ENCODE measurements at places on chromosomes 12 and 14.

- DNase-seq: no peak
Observed at GRCh38 chr14:74179856-74180255, 59.4 kb upstream of the VSX2 start.

DNA sequence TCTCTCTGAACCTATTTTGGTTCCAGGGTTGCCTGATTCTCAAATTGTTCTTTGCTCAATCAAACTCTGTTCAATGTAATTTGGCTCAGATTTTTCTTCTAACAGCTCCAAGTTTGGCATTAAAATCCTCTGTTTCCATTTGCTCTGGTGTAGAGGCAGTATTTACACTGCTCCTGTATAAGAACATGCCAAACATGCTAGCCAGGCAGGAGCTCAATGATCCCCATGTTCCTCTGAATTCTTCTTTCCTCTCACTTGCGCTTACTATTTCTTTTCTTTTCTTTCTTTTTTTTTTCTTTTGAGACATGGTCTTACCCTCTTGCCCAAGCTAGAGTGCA lies 17.2 kb downstream of the SDR9C7 start:
- DNase-seq: no peak

GRCh38 chr12:124734224-124734788 lies 129.4 kb downstream of the SCARB1 start:
- DNase-seq: no peak

GRCh38 chr14:34368115-34368970 lies 93.7 kb downstream of the SPTSSA start:
- no peak for DNase-seq

DNA sequence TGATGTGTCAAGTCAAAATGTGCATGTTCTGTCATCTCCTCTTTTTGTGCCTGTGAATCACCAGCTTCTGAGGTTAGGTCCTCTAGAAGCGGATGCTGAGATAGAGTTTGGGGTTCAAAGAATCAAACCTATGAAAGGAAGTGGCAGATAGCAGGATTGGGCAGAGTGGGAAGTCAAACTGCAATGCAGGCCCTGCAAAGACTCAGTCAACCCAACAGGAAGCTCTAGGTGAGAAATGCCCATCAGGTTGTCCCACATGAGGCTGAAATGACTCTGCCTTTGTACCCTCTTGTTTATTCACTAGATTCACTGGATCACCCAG lies 4.5 kb upstream of the MIA2 start:
- DNase-seq: peak; percentile 16

DNA sequence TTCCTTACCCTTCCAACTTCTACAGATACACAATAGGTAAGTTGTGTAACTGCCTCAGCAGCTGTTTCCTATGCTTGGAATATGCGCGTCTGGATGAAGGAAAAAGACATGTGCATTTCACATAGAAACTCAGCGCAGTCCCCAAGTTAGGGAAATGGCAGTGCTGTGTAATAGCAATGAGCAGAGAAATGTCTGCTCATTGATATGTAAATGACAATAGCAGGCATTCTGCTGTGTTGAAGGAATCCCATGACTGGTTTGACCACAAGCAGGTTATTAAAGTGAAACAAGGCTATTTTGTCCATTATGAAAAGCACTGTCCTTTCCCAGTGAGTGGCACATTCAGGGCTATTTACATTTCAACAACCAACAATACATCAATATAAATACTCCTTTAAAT lies 106.6 kb downstream of the BTG1 start:
- no peak for DNase-seq

- no peak for DNase-seq
Observed at GRCh38 chr12:115423546-115423987, 739.6 kb upstream of the TBX3 start.

GRCh38 chr14:100322138-100322957 lies 791 bp upstream of the SLC25A47 start:
- no peak for DNase-seq

GRCh38 chr12:108400900-108401480 lies 61.9 kb upstream of the CMKLR1 start:
- no peak for DNase-seq

DNA sequence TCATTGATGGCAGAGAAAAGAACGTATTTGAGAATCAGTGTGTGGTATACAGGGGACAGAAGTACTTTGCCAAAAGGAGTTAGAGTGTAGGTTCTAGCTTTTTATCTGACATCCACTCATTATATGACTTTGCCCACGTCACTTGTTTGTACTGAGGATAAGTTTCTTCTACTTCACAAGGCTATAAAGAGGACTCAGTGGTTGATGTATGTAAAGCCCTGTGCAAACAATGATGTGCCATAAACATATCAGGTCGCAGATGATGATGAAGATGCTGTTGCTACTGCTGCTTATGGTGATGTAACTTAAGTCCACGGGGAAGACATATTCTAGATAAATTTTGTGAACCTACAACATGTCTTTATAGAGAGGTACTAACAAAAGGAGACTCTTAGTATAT lies 66.3 kb downstream of the TRHDE start:
- no peak for DNase-seq

DNA sequence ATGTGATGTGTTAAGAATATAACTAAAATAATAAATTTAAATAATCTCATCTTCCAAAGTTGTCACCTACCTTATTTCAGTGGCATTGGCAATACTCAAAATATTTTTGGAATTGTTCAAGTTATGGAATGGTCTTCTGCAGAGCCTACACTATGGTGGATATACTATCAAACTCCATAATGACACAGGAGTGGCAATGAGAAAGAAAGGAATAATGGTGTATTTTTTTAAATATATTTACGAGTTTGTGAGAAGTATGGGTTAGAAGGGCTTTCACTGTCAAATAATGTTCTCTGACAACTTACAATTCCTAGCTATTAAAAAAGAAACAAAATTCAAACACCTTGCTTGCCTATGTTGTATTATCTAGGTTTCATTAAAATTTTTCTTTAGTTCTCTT lies 38.1 kb downstream of the HEATR5A start:
- DNase-seq: no peak

DNA sequence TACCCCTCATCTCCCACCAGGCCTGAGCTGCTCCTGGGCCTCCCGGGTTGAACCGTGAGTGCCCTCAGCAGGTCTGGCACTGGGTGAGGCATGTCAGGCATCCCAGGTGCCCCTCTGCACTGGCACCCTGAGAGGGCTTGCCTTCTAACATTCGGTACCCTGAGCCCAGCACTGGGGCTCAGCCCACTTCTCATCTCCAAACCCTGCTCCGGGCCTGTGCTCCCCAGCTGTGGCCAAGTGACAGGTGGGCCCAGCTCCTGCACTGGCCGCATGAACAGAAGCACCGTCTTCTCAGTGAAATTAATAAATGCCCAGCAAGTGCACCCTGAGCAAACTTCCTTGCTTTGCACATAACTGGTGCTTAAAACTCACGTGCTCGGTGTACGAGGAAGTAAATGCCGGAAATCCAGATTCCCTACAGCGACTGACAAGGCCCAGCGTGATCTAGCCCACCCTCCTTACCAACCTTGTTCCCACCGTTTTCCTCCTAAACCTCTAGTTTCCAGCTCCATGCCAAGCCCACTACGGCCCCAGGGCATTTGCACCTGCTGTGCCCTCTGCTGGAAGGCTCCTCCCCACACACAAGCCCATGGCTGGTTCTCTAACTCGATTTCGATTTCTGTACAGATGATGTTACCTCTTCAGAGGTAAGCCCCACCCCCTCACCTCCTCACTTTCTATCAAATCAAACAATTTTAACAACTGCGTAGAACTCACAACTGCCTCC lies 115.2 kb upstream of the NCOR2 start:
- DNase-seq: no peak

DNA sequence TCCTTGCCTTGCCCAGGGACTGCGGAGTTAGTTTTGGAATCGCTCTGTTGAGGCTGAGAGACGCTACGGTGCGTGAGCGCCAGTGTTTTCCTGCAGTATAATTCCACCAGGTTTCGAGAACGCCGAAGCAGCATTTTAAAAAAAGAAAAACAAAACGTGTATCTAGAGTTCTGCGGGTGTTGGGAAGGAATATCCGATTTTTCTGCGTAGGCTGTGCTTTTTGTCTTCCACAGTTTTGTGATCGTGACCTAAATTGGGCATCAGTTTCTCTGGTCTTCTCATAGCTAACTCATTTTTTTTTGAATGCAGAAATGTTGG lies 778 bp downstream of the DNM1L start:
- no peak for DNase-seq

DNA sequence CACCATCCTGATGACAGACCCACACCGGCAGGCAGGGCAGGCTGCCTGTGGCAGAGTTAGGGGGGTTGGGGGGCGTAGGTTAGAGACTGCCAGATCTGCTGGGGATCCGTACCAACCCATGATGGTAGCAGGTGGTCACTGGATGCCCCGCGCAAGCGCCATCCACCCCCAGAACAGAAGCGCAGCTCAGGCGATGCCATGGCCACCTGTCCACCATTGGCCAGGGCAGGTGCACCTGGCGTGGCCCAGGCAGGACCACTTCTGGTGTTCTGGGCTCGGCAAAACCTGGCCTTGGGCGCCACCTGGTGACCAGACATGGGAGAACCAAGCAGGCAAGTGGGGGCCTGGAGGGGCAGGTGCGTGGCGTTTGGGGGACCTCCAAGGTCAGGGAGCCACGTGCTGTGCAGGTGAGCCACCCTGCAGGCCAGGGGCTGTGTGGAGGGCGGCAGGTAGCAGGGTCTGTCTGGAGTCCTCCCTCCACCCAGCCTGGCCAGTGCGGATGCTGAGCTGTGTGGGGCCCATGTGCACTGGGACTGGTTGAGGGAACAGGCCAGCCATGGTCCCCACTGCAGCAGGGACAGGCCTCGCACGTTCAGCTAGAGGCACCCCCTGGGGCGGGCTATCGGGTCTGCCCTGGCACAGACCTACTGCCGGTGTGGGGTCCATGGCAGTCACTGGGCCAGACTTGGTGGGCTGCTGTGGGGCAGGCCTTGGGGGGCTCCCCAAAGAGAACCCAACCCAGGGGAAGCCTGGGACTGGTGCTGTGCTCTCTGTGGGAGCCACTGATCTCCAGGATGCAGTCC lies 15.6 kb downstream of the BAG5 start:
- peak; percentile 75 for DNase-seq

- DNase-seq: no peak
Observed at GRCh38 chr14:98802044-98802443, 470.0 kb downstream of the BCL11B start.

DNA sequence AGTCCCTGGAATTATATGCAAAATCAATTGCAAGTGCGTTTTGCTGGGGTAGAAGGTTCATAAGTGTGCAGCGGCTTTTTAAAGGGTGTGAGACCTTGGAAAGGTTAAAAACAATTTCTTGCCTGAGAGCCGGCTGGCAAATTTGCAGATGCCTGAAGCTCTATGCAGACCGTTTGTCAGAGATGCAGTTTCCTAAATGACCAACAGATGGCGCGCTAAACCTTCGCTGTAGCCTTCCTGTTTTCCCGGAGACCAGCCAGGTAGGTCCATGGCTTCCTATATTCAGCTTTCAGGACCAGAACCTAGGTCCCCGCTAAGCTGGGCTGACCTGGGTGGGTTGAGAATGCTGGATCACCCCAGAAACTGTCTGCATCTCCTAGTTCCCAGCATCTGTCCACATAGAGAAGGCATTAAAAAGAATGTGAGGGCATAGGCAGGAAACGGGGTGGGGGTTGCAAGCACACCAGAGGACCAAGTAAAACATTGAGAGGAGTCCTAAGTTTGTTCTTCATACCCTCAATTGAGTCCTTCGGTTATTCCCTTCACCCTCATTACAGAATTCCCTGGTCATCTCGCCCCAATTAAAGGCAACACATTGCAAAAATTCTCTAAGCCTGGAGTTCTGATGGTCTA lies 5.7 kb upstream of the NOS1 start:
- DNase-seq: no peak

DNA sequence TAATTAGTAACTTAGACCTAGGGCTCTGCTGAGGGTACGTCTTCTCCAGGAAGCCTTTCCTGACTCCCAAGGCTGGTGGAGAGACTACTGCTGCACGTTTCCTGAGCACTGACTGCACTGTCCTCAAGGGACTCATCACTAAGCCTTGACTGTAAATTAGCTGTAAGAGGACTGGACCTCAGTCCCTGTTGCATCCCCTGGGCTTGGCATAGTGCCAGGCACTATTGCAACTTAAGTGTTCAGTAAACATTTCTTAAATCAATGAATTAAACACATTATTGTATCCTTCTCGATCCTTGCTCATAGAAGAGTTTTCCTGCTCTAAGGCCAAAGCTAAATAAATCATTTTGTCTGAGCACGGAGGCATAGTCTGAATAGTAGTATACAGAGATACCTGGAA lies 31.9 kb upstream of the IFNG-AS1 start:
- DNase-seq: no peak

GRCh38 chr12:31951008-31951407 lies 8.2 kb upstream of the RESF1 start:
- no peak for DNase-seq

- no peak for DNase-seq
Observed at GRCh38 chr12:30930641-30931040, 4.1 kb downstream of the TSPAN11 start.

- no peak for DNase-seq
Observed at GRCh38 chr12:131452444-131452860, 258.4 kb upstream of the SFSWAP start.

- DNase-seq: no peak
Observed at GRCh38 chr14:105141486-105142281, 26.9 kb downstream of the JAG2 start.

DNA sequence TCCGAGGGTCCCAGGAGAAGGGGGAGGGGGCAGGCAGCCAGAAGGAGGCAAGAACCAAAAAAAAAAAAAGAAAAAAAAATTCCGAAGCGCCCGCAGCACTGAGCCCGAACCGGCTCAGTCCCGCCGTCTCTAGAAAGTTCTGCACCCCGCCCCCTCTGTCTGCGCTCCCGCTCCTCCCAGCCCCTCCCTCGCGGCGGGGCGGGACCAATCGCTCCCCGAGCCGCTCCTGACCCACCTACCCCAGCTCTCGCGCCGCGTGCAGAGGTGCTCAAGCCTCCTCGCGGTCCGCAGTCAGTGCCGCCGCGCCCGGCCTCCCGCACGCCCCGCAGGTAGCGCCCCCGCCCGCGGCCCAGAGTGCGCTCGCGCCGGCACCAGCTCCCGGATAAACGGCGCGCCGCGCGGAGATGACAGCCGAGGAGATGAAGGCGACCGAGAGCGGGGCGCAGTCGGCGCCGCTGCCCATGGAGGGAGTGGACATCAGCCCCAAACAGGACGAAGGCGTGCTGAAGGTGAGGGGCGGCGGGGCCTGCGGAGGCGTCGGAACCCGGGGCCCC lies at the start of gene FKBP4:
Gene FKBP4 (plus strand): TSS at position 235 of the 554 bp plus-strand sequence. CDS start 170 bp downstream, at position 405.
- peak; percentile 80 for DNase-seq

GRCh38 chr12:46562625-46563225 lies 190.2 kb upstream of the SLC38A2 start:
- DNase-seq: no peak

- no peak for DNase-seq
Observed at GRCh38 chr14:99943620-99944019, 121.6 kb upstream of the EVL start.

DNA sequence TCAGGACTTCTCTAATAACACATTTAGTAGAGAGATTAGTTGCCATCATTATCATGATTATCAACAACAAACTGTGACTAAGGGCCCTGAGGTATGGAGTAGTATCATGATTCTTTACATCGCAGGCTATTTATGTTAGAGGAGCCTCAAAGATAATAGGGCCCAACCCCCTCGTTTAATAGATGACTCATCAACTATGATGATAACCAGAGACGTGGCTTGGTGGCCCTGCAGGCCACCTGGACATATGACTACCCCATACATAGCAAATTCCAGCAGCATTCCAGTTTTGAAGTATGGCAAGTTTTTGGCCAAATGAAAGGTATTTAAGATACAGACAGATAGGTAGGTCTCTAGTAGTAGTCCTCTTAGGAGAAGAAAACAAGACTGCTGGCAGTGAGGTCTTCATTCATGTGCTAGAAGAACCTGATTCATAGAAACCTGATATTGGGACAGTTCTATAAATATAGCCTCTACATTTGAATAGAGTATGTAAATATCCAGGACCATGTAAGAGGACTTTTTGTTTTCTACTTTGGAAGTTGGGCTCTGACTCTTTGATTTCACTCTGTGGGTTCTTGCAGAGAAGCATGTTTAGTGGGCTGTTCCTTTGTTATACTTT lies 5.6 kb downstream of the RIC8B start:
- no peak for DNase-seq
